ENCODE measurements at places on chromosomes 1 and 21. TPM values are rescaled to one million over a fixed set of nuclear protein-coding genes. Genes with fewer than 3 reads are reported as not detected.

The LDLRAD1 gene
- not detected for total RNA-seq

The CACHD1 gene
- total RNA-seq, result 0.05 TPM

The ACTL8 gene
- not detected for total RNA-seq

The COL24A1 gene
- total RNA-seq, result 2.4 TPM

The C1orf53 gene
- 0.85 TPM for total RNA-seq

The FAF1 gene
- 54.5 TPM for total RNA-seq

The ATP13A2 gene
- total RNA-seq, result 23.9 TPM

The GPX7 gene
- total RNA-seq, result 2.6 TPM
